ENCODE measurements at places on chromosomes 7 and 10.

- no peak for DNase-seq
Observed at GRCh38 chr10:88254091-88254490, 329.0 kb downstream of the RNLS start.

- no peak for DNase-seq
Observed at GRCh38 chr10:17278607-17279240, 50.7 kb downstream of the VIM start.

DNA sequence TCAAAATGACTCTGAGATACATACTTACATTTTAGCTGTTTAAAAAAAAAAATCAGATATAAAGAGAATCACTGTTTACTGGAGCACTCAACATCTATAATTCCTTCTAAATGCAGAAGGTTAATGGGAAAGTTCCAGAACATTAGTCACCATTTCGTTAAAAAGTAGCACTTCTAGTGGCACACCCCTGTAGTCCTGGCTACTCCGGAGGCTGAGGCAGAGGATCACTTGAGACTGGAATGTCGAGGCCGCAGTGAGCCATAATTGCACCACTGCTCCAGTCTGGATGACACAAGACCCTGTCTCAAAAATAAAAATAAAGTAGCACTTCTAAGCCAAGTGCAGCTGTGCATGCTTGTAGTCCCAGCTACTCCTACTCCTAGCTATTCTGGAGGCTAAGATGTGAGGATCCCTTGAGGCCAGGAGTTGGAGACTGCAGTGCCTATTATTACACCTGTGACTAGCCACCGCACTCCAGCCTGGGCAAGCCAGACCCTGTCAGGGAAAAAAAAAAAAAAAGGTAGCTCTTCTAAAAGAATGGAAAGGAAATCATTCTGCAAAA is 2.2 kb downstream of the FGFBP3 start:
- DNase-seq: no peak

DNA sequence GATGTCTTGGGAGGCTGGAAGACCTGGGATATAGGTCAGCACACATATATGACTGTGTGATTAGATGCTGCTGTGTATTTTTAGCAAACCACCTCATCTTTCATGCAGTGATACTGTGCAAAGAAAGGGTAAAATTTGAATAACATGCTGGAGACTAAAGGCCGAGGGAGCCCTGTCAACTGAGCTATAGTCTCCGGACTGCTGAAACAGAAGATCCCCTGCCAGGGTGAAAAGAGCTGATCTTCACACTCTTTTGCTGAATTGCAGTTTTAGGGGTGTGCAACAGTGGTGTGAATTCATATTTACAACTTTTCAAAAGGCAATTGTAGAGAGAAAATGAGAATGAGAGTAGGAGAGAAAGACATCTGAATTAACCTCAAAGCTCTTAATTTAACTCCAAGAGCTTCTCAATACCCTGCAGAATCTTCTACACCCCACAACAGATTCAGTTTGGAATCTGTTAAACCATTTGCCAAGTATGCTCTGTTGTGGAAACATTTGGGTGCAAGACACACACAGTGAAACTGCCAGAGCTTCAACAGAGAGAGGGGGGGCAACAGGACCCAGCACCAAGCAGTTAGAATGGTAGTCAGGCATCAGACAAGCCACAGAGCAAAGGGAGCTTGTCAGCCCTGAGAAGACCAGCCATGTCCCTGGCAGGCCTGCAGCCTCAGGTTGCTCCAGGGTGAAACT is 190.1 kb upstream of the STK17A start:
- DNase-seq: no peak

GRCh38 chr10:122181876-122182275 is 89.2 kb upstream of the BTBD16 start:
- no peak for DNase-seq

GRCh38 chr7:124647630-124648306 is 117.8 kb downstream of the GPR37 start:
- DNase-seq: no peak

- no peak for DNase-seq
Observed at GRCh38 chr10:112525200-112525599, 78.2 kb downstream of the VTI1A start.

GRCh38 chr7:88344956-88345832 is 38.5 kb upstream of the STEAP4 start:
- DNase-seq: no peak

- no peak for DNase-seq
Observed at GRCh38 chr10:19993714-19994315, 177.6 kb downstream of the PLXDC2 start.

- no peak for DNase-seq
Observed at GRCh38 chr10:1292611-1293031, 236.4 kb downstream of the WDR37 start.

GRCh38 chr10:70560511-70560941 is 42.0 kb downstream of the PRF1 start:
- DNase-seq: no peak
